ENCODE measurements at places on chromosomes 16 and 17.

GRCh38 chr17:79948406-79948944 is 87.2 kb downstream of the TBC1D16 start:
- DNase-seq, result no peak

GRCh38 chr16:60404401-60404800 is 1631.8 kb downstream of the CDH8 start:
- DNase-seq, result no peak

GRCh38 chr17:65000798-65001197 is 55.7 kb downstream of the GNA13 start:
- no peak for DNase-seq

GRCh38 chr17:51353296-51353695 is 93.0 kb downstream of the UTP18 start:
- no peak for DNase-seq

GRCh38 chr17:72165192-72165866 is 44.5 kb downstream of the SOX9 start:
- no peak for DNase-seq

DNA sequence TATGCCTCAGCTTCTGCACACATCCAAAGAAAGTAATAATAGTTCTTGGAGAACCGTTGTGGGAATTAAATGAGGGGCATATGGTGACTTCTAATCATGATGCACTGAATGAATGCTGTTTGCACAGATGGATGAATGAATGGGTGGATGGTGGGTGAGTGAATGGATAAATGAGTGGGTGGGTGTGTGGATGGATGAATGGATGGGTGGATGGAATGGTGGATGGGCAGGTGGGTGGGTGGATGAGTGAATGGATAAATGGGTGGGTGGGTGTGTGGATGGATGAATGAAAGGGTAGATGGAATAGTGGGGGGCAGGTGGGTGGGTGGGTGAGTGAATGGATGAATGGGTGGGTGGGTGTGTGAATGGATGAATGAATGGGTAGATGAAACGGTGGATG is 44.9 kb upstream of the FOXF1 start:
- DNase-seq, result no peak

GRCh38 chr17:9893411-9894012 is 11.6 kb downstream of the RCVRN start:
- no peak for DNase-seq

- DNase-seq, result no peak
Observed at GRCh38 chr16:68425498-68426346, 22.6 kb downstream of the SMPD3 start.

GRCh38 chr17:66474806-66475497 is 172.5 kb downstream of the PRKCA start:
- no peak for DNase-seq

GRCh38 chr16:11669380-11670146 is 1.3 kb downstream of the SNN start:
- no peak for DNase-seq

DNA sequence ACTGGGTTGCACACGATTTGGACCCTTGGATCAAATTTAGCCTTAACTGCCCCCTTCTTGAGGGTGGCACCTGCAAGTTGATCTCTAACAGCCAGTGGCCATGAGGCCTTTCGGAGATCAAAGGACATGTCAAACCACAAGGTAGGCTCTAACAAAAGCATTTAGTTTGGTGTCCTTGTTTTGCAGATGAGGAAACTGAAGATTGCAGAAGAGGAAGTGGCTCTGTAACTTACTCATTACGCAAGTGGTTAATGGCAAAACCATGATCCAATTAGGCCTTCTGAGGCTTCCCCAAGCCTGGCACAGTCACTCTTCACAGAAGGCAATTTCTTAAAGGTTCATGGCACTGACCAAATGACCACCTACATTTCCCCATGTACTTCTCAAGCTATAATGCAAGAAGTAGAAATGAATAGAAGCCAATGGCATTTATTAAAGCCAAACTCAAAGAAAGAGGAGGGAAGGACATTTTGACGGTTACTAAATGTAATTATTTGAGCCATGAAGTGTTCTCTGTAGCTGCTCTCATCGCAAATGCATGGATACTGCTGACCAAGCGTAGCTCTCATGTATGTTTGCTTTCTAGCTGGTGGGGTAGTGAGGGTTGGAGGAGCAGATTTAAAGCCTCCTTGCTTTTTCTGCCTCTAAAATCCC is 32.8 kb upstream of the ABCC12 start:
- no peak for DNase-seq

GRCh38 chr17:36972186-36972700 is 23.5 kb downstream of the AATF start:
- DNase-seq, result no peak

DNA sequence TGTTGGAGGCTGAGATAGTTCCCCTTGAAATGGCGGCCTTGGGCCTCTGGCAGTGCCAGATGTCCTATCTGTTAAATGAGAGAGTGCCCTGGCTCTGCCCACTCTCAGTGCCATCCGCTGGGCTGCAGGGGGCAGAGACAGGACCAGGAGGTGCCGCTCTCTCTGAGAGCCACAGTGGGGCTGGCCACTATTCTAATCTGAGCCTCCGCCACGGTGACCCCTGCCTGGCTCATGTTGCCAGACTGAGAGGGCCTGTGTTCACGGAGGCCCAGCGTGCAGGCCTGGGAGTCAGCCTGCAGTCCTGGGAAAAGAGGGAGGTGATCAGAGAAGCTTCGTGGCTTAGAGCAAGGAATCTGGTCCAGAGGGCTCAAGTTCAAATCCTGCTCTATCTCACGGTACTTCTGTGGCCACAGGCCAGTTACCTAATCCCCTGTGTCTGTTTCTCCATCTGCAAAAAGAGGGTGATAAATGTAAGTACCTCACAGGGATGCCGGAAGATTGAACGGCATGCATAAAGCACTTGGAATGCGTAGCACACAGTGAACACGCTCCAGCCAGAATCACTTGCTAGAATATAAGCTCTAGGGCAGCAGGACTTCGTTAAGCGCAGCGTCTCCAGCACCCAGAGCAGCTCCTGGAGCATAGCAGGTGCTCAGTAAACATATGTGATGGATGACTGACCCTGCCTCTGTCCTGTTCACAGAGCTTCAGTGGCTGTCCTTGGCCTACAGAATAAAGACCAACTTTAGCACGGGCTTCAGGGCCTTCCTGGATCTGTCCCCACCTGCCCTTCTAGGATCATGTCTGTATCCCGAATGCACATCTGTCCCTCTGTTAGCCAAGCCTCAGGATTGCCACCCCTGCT is 6.3 kb downstream of the ATP2A3 start:
- no peak for DNase-seq

GRCh38 chr16:79540825-79541595 is 59.5 kb downstream of the MAF start:
- no peak for DNase-seq

DNA sequence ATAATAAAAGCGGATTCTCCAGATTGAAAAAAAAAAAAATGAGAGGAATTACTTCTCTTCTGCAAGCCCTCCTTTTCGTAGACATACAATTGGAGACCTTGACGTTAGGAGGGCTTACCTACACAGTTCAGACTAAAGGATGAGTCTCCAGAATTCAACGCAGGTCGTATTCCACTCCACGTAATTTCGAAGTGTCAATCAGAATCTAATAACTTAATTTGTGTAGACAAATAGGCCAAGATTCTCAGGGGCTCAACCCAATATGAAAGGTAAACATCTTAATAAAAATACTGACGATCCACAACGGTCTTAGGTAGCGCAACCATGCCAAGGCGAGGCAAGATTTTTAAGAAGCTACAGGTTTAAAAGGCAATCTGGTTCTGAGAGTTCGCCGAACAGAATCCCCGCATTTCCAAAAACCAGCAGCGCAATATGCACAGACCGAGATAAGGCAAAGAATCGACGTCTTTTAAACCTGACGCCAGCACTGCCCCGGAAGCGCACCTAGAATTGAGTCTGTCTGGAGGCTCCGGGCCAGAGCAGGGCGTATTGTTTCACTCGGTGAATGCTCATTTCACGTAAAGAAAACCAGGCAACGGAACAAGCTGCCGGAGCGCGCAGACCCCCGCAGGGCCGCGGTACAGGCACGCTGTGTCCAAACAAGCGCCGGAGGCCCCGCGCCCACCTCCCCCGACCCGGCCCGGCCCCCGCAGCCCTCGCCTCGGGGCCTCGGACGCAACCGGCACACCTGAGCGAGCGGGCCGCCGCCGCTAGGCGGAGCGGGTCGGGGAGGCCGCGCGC is 623 bp downstream of the MBTPS1 start:
- no peak for DNase-seq

GRCh38 chr17:21524211-21524591 is 148.0 kb downstream of the KCNJ12 start:
- DNase-seq, result no peak

DNA sequence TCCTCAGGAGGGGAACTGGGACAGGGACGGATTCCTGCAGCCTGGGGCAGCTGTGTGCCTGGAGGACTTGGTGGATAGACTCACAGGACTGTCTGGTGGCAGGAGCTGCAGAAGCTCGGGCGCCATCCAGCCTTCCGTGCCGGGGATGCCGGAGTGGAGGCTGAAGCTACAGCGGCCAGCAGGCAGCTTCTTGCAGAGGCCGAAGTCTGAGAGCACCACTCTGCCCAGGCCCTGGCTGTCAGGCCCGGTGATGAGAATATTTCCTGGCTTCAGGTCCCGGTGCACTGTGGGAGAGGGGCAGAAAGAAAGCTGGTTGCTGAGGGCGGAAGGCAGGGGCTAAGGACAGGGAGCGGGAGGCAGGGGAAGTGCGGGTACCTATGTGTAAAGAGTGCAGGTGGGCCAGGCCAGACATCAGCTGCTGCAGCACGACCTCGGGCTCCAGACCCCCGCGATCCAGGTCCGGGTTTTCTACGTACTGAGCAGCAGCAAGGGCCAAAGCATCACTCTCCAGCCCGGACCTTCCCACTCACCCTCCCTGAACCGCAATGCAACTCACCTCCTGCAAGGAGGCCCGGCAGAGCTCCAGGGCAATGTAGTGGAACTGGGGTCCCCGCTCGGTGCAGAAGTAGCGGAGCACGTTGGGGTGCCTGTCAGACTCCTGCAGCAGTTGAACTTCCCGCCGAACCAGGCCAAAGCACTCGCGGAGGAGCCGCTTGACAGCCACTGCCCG is 16.1 kb downstream of the PLK1 start:
- DNase-seq, result no peak

DNA sequence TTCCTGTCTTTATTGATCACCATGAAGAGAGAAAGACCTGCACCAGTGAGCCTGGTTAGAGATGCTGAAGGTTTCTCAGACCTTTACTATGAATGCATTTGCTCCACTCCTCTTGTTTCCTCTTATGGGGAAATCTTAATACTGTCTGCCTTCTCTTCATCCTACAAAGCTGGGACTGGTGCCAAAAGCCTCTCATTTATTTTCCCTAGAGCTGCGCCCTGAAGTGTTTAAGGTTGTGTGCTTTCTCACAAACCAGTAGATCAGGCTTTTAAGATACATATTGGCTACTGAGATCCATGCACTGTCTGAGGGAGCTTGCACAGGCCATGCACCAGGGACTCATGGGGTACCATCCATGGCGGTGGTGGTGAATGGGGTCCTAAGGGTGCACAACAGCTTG is 286.1 kb upstream of the PMFBP1 start:
- no peak for DNase-seq

DNA sequence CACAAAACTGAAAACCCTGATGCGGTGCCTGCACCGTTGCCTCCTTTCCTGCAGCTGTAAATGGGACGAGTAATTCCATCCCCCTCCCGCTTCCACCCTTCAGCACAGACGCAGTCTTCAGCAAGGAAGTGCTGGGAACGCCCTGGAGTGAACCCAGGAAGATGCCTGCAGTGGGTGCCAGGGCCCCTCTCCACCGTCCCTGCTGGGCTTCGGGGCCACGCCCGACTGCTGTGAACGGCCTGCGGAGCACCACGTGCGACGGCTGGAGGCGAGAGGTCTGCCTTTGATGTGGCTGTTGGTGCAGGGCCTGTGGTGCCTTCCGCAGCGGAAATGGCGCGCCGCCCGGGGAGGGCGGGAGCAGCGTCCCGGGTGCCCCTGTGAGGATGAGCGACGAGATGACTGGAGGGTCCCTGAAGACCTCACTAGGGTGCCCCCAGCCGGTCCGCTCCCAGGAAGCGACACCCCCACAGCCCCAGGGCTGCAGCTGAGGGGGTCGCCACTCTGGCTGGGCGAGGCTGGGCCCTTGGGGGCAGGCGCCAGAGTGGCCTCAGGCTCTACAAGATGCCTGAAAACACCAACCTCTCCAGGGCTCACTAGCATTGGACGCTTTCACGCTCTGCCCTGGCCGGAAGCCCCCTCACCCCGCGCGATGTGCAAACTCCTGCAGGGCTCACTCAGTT is 749 bp upstream of the MC1R start:
- peak; percentile 57 for DNase-seq

GRCh38 chr16:67460961-67461360 is 20.0 kb downstream of the ATP6V0D1 start:
- DNase-seq, result no peak

GRCh38 chr16:76278980-76279379 is 1.8 kb downstream of the CNTNAP4 start:
- DNase-seq, result peak; percentile 10

DNA sequence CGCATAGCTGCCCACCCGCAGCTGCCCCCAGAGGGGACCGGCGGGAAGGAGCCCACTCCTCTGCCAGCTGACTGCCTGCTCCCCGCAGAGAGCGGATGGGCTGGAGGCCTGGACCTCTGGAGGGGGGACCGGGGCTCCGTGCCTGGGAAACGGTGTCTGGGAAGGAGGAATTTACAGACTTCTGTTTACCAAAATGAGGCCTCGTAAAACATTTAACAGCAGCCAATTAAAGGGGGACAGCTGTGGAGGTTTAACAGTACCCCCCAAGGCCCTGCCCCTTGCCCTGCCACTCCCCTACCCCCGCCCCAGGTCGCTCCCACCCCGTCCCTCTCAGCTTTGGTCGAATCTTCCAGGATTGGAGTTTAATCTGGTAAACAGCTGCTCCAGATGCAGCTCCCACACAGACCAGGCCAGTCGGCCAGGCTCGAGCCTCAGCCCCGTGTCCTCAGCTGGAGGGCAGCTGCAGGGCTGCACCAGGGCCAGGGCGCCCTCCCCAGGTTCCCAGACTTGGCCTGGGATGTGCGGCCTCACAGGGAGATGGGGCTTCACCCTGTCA is 41.1 kb downstream of the BAHCC1 start:
- DNase-seq, result peak; percentile 42

GRCh38 chr17:29645515-29646051 is 22.9 kb upstream of the CORO6 start:
- peak; percentile 92 for DNase-seq

DNA sequence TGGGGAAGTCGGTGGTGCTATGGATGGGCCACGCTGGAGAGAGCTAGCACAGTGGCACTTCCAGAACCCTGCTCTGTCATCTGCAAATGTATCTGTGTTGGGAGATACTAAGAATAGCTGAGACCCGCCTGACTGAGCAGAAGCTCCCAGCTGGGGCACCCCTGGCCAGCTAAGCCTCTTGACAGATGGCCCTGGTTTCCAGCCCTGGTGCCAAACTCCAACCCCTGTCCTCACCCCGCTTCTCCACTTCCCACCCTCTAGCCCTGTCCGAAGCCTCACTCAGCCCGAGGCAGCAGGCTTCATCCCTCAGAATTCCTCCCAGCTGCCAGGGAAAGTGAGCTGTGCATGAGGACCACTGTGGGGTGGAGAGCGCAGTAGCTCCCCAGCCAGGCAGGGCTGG is 124.4 kb downstream of the CCDC144A start:
- DNase-seq, result peak; percentile 32

All from DMS 273 treated with DMSO at 0.1 percent for 48 hours (cell line).